ENCODE measurements at places on chromosomes 2 and 18. TPM values are rescaled to one million over a fixed set of nuclear protein-coding genes. Genes with fewer than 3 reads are reported as not detected.

The PLA2R1 gene
- total RNA-seq = 6.2 TPM

The NRP2 gene
- 20.0 TPM for total RNA-seq

The ACTR3 gene
- 295 TPM for total RNA-seq

The APOB gene
- total RNA-seq = 0.20 TPM

The RAB27B gene
- total RNA-seq = 35.3 TPM

The REEP1 gene
- 1.6 TPM for total RNA-seq

The CD302 gene
- total RNA-seq = 1.6 TPM

The CYTIP gene
- total RNA-seq = 1.3 TPM

The NETO1 gene
- not detected for total RNA-seq

The SPRED2 gene
- total RNA-seq = 12.8 TPM

The MYCN gene
- total RNA-seq = 0.20 TPM

The HOXD13 gene
- total RNA-seq = not detected

The SIGLEC15 gene
- not detected for total RNA-seq

The NT5DC4 gene
- not detected for total RNA-seq

The CXXC1 gene
- total RNA-seq = 31.4 TPM

The LIMS4 gene
- total RNA-seq = 0.20 TPM

The FZD7 gene
- 3.0 TPM for total RNA-seq

The POTEI gene
- not detected for total RNA-seq

The FRZB gene
- total RNA-seq = 0.32 TPM

The LPIN1 gene
- 33.6 TPM for total RNA-seq

The ERMN gene
- total RNA-seq = not detected

The LYG2 gene
- not detected for total RNA-seq

The OSGEPL1 gene
- total RNA-seq = 3.7 TPM

The POTEC gene
- not detected for total RNA-seq

The RPL37A gene
- 2,683 TPM for total RNA-seq

The ATL2 gene
- total RNA-seq = 52.2 TPM

The MALL gene
- total RNA-seq = 248 TPM

The ARHGAP28 gene
- total RNA-seq = 2.4 TPM

The CCDC138 gene
- 4.2 TPM for total RNA-seq

The DCDC2C gene
- not detected for total RNA-seq

The RESP18 gene
- total RNA-seq = not detected

The SH3RF3 gene
- total RNA-seq = 0.68 TPM

The TMEM237 gene
- 24.9 TPM for total RNA-seq

The AP1S3 gene
- 20.8 TPM for total RNA-seq

The MAPK4 gene
- 0.12 TPM for total RNA-seq

The KLHL41 gene
- 0.40 TPM for total RNA-seq

The GRP gene
- total RNA-seq = not detected
